ENCODE measurements at places on chromosomes 3 and 15. TPM values are rescaled to one million over a fixed set of nuclear protein-coding genes. Genes with fewer than 3 reads are reported as not detected.

Gene MCCC1
- 24.1 TPM for total RNA-seq

DNA sequence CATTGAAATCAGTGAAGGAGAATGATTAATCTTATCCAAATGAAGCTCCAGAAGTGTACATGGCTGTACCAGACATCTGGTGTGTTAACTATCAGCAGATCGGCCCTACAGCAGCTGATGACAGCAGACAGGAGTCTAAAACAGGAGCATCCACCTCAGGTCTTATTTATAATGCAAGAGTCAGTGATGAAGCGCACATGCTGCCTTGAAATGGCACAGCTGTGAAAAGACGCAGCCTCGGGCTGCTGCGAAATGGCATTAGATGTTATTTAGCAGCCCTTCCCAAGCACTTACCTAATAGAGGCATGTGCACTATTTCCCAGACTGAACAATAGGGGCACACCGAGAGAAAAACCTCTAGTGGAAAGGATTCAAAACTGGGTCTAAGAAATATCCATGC is 472.3 kb upstream of the CBLB start:
- DNase-seq, result no peak

GRCh38 chr3:28008235-28008634 is 233.2 kb upstream of the CMC1 start:
- DNase-seq, result no peak

DNA sequence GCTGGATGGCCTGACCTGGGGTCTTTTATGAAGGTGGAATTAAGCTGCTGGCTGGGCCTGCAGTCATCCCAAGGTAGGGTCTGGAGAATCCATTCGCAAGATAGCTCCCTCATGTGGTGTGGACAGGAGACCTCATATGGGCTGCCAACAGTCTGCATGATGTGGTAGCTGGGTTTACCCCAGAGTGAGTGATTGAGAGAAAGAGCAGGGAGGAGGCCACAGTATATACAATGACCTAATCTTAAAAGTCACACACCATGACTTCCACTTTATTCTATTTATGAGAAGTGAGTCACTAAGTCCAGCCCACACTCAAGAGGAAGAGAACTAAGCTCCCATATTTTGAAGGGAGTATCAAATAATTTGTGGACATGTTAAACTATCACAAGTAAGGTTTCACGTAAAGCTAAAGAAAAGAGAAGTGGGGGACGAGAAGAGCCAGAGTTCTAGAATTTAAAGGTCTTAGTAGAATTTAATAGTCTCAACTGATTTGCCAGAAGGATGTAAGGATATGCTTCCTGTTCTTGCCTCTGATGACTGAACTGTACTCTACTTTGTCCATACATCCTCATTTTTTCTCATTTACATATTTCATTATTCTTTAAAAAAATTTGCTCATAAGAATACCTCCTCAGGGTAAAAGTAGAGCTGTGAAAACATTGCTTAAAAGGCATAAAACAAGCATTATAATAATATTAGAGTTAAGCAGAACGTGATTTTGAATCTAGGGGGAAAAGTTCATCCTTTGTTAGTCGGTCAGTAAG is 184.4 kb downstream of the PEX5L start:
- peak; percentile 78 for DNase-seq

- DNase-seq, result no peak
Measured at GRCh38 chr3:192685801-192686200, 41.5 kb downstream of the FGF12 start.

DNA sequence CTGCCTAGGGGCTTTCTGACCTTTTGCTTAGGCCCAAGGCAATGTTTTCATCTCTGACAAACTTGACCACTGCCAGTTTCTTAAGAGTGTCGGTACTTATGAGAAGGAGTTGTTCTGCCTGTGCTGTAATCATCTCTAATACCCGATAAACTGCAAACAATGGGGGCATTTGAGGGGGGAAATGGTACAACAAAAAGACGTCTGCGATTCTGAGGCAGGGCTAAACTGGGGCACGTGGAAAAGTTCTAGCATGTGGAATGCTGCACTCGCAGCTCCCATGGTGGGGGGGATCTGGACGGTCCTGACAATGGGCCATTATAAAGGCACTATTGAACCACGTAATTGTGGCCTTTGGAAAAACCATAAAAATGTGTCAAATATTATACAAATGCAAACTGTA is 73.1 kb upstream of the SAMMSON start:
- no peak for DNase-seq

GRCh38 chr3:6697285-6697684 is 163.6 kb upstream of the GRM7 start:
- DNase-seq, result no peak
